ENCODE measurements at places on chromosomes 12 and 14.

DNA sequence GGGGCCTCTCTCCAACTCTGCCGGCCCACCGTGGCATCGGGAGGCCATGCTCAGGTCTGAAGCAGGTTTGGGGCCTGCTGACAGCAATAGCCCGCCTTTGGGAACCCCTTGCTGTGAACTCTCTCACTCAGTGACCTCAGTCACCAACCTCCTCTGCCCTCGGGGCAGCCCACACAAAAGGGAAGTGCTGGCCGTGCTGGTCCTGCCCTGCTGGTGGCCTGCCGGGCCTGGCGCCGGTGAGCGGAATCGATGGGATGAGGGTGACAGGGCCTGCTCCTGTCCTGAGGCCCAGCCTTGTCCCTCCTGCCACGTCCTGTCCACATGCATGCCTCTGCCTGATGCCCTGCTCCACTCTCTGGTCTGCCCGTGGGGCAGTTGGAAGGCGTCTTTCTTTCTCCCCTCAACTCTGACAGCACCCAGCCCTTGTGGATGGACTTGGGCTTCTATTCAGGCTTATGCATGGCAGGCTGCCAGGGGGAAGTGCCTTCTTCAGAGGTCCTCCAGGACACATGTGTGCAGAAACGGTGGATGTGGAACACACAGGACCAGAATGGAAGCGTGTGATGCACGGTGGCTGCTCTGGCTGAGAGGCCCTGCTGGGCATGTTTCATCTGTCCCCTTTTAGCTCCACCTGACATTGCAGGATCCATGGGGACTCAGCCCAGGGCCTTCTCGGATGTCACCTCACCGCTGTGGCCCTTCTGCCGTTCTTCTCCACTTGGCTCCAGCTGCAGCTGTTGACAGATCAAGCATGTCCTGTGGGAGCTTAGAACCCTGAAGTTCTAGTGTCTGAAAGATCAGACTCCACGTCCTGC, 31.9 kb downstream of the IL31 start:
- no peak for DNase-seq

- no peak for DNase-seq
Measured at GRCh38 chr14:104443391-104444158, 136.0 kb upstream of the C14orf180 start.

DNA sequence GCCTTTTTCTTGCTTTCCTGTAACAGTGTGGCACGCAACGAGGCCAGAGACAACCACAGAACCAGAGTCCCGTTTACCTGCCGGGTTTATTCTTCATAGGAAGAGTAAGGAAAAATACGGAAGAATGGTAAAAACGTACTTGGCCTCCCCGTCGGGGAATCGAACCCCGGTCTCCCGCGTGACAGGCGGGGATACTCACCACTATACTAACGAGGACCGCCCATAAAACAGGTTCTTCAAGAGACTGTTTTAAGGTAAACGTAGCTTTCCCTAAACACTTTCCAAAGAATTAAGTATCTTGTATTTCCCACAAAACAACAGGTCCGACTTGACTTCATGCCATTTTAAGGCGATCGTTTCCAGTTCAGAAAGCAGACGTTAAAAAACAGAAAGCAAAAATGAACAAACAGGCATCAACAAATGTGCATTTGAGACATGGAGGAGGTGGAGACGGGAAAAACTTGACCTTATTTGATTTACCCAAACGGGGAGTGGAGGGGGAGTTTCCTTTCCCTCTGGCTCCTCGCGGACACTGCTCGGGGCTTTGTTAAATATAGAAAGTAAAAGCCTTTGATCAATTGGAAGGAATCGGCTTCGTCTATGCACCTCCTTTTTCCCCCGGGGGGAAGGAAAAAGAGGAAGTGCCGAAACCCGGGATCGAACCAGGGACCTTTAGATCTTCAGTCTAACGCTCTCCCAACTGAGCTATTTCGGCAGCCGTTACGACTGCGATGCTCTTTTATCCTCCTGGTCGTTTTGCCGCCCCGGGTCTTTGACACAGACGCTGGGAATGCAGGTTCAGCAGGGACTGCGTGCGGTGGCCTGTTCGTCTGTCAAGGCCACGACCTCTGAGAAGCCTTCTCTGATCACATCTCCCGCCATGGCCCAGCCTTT, 13.0 kb upstream of the UBC start:
- DNase-seq = no peak

GRCh38 chr12:98699586-98699985, 54.5 kb downstream of the APAF1 start:
- DNase-seq = peak; percentile 48

DNA sequence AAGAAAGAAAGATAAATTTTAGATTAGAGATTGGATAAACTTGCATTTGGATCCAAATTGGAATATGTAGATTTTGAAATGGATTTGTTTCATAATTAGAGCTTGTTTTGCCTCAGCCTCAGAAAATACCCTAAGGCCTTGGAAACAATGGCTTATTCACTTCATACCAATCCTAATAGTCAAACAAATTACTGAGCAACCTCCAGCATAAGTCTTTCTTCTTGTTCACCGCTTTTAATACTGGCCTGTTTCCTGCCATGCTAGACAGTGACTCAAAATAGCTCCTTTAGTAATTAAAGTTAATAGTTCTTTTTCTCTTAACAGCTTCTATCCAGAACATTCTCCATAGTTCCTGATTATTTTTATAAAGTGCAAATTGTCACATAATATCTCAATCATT, 110.9 kb upstream of the DNM1L start:
- DNase-seq = no peak

DNA sequence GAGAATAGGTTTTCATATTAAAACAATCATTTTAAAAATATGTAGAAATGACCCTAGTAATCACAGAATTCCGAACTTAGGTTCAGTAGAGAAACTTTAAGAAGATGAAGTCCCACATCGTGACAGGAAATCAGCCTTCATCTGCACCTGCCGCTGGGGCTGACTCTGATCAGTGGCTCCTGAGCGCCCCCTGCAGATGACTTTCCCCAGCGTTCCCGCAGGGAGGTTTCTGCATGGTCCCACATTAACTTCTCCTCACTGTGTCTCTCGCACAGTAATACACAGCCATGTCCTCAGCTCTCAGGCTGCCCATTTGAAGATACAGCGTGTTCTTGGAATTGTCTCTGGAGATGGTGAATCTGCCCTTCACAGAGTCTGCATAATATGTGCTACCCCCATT, 1131.1 kb downstream of the TMEM121 start:
- no peak for DNase-seq

DNA sequence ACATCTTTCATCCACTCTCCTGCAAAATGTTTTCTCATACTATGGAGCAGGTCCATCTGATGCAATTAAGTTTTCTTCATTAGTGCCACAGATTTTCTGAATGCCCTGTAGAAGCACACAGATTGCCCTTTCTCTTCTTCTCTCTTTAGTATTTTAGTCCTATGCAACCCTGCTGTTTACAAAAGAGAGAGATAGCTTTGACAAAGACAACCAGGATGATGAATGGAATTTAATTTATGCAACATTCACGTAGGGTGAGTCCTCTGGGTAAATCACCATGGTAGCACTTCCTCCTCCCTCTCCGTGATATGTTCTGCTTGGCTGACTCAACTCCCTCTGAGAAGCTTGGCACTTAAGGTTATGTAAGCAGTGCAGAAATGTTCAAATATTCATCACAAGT, 400.9 kb upstream of the PDE3A start:
- DNase-seq = no peak

- DNase-seq = no peak
Measured at GRCh38 chr12:3679831-3680230, 73.1 kb downstream of the CRACR2A start.

DNA sequence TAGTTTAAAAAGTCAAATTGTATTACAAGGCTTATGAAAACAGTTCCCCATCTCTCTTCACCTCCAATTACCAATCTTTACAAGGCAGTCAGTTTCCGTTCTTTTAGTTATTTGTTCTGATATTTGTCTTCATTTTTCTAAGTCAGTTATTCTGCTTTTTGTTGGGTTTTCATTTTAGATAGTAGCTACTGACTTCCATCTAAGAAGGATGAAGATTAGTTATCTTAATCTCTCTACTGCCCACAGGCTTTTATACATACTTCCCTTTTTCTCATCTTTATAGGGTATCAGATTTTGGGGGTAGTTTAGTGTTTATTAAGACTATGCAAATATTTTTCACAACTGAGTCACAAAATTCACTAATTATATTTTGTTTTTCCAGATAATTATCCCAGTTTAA, 38.4 kb downstream of the FRS2 start:
- DNase-seq = no peak

DNA sequence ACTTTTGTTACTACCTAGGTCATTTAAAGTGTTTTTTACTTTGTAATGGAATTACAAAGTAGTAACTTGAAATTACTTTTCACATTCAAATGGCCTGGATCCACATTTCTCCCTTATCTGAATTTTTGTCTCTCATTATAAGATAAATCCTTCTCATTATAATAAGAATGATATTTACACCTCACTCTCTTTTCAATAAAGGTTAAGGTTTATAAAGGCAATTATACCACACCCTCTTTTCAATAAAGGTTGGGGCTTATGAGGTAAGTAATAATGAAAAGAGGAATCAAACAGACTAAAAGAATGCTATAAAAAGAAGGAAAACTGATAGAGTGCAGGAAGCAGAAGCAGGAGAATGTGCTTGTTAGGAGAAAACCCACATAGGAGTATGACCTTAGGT, 210.8 kb downstream of the ACSS3 start:
- DNase-seq = no peak

GRCh38 chr14:76428611-76429010, 52.7 kb downstream of the ESRRB start:
- no peak for DNase-seq

DNA sequence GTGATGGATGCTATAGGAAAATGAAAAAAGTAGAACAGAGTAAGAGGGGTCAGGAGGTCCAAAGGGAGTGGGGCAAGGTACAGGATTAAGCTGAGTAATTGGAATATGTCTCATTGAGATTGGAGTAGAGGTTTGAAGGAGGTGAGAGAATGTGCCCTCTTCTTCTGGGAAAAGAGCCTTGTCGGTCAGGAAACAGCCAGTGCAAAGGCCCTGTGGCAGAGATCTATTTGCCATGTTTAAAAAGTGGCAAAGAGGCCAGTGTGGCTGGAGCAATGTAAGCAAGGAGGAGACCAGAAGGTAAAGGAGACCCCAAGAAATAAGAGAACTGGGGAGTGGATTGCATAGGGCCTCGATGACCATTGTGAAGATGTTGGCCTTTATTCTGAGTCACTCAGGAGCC, 706.5 kb downstream of the MED13L start:
- DNase-seq = no peak

- no peak for DNase-seq
Measured at GRCh38 chr14:75341620-75342019, 63.0 kb downstream of the FOS start.

DNA sequence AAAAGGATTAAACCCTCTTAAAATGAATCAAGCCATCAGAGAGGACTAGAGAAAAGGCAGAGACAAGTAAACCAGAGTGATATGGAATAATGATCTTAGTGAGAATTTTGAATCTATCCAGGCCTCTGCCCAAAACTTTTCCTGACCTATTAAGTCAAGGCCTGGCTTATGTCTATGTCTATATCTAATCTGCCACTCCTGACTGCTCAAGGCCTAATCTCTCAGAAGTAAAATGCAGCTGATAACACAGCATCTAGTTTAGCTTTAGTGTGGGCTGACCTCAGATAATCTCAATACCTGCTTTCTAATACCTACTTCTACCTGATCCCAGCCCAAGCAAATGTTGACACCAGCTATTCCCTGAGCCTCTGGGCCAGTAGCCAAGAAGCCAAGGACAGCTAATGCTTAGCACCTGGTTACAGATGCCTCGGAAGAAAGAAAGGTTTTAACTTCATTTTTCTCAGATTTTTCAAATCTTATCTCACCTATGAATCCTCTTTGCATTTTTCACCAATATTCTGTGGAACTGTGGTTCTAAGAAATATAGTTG, 1472.5 kb upstream of the SEL1L start:
- peak; percentile 19 for DNase-seq

GRCh38 chr12:93751864-93752610, 74.9 kb downstream of the CRADD start:
- no peak for DNase-seq

DNA sequence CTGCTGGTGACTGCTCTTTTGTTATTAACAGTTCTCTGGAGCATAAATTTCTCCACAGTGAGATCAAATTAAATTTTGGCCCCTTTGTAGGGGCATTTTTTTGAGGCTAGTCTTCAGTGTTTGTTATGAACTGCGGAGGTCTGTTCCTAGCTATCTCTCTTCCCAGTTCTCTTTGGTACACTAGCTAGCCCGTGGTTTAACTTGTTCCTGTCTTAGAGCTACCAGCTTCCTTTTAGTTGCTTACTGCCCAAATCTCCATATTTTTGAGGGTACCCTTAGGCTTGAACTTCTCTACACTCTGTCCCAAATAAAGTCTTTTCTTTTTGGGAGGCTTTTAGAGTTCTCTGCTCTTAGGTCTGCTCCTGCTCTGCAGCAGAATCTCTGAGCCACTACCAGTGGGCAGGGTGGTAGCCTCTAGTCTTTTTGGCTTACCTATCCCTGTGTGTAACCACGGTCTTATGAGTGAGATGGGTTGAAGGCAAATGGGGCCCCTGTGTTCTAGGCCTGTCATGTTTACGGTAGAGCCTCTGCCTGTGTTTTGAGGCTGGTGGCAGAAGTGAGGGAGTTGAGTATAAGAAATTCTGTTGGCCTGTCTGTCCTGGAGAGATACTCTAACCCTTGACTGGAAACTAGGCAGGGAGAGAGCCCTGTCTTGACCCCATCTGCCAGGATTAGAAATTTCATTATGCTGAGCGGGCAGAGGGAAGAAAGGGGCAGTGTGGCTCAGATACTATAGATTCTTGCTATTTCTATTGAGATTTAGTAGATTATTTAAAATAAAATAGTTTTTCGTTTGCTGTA, 21.0 kb downstream of the CNOT2 start:
- DNase-seq = no peak
